Activated CD4-positive, alpha-beta memory T cell treated with anti-CD3 and anti-CD28 coated beads for 36 hours (primary cell): ENCODE measurements at places on chromosomes 5 and 9.

GRCh38 chr5:138102454-138103318 lies 18.9 kb downstream of the WNT8A start:
- no peak for DNase-seq

DNA sequence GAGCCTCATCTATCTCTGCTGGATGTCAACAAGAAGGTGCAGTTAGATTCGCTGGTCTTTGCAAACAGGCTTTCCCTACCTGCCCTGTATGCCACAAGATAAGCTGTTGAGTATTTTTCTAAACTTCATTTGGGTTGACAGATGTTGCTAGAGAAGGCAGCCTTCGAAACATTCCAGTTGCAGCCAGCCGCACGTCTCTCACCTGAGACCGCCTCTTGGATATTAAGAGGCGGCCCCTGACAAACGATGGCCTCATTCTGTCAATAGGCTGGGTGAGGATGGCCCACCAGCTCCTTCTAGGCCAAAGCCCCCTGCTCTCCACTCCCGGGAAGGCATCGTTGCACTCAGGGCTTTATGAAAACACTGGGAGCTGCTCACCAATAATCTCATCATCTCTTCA lies 181.6 kb downstream of the DAB2IP start:
- no peak for DNase-seq

DNA sequence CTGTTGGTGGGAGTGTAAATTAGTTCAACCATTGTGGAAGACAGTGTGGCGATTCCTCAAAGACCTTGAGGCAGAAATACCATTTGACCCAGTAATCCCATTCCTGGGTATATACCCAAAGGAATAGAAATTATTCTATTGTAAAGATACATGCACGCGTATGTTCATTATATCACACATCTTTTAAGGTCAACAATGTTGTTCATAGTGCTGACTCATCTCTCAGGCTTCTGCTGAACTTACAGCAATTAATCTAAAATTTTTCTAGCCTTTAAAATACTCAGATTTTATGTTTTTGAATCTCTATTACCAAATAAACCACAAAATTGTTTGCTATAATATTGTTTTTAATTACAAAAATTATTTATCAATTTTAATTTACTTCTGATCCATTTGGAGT lies 38.8 kb upstream of the ZNF618 start:
- no peak for DNase-seq

DNA sequence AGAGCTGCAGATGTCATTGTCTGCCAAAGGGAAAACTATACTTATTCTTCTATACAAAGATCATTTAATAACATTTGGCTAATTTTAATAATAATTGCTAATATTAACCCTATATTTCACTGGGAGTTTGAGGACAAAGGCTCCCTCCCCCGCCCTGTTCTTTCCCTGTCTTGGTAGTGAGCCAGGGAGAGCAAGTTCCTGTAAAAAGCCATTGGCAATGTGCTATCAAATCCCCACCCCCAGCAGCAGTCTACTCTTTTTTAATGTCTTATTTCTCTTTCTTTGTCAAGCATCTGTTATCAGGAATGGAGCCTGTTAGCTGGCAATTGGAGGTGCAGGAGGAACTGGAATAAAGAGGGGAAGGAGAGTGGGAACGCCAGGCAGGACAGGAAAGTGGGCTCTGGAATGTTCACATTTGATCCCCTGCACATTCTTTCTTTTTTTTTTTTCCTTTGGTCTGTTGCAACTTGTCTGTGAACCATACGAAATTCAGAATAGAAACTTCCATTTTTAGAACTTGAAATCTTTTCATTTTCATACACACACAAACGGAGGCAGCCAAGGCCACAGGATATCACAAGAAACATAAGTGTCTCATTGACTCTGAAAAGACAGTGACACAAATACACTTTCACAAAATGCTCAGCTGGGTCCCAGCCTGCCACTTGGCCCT lies 664.8 kb upstream of the ZNF608 start:
- no peak for DNase-seq

DNA sequence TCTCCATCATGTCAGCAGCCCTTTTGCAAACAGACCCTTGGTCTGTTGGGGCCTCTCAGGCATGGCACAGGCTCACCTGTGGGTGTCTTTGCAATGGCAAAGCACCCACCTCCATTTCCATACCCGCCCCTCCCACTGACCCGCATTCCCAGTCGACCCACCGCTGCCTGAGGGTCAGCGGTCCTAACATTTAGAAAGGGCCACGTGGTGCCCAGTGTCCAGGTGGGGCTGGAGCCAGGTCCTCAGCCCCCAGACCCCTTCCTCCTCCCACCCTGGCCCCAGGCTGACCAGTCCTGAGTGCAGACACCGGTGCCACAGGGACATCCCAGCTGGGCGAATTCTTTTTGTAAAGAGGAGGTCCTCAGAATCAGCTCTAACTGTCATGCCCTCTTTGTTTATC lies 43.3 kb upstream of the CEP72 start:
- DNase-seq: peak; percentile 3

DNA sequence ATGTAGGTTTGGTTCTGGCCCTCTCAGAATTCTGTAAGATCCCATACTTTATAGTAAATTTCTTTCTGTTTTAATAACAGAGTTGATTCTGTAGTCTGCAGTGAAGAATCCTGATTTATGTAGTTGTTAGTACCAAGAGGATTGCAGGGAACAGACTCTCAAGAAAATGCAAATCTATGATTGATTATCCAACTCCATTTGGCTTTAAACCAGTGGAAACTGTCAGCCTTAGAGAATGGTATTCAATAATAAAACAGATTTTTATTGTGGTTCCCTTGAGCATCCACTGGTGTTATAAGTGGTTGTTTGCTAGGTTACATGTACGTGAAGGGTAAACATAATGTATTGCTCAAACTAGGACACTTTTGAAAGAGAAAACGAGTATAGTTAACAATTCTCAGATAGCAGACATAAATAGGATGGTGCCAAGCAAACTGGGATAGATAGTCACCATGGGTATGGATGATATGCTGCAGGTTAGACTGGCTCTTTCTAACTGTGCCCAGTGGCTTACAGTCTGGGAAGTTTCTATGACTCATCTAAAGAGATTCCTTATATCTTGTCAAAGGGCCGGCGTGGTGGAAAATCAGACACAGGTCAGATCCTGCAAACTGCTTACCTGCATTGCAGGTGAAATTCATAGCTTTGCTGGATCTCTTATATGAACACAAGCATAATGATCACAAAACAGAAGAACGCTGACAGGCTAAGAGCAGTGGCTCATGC lies 41.7 kb upstream of the RPS23 start:
- no peak for DNase-seq

- DNase-seq: no peak
Observed at GRCh38 chr9:129505270-129505902, 115.5 kb downstream of the C9orf50 start.

- DNase-seq: no peak
Observed at GRCh38 chr5:58239045-58239444, 220.8 kb downstream of the PLK2 start.

DNA sequence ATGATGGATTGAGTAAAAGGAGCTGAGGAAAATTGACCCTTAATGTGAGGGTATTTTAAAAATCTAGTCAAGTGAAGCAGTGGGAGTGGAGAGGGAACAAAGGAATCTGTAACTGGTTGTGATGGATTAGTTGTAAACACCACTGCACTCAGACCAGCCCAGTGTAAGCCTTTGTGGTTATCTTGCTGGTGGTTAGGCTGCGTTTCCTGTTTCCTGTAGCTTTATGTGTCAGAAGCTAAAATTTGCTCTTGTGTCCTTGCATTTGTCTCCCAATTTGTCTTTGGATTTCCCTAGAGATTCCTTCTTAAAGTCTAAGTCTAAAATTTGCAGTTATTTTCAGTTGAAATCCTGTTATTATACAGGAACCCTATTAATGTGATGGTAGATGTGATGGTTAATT lies 6.3 kb downstream of the IFNA21 start:
- DNase-seq: peak; percentile 48

DNA sequence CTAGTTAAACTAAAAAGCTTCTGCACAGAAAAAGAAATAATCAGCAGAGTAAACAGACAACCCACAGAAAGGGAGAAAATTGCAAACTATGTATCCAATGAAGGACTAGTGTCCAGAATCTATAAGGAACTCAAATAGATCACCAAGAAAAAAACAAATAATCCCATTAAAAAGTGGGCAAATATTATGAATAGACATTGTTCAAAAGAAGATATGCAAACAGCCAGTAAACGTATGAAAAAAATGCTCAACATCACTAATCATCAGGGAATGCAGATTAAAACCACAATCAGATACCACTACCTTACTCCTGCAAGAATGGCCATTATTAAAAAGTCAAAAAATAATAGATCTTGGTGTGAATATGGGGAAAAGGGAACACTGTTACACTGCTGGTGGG lies 119.9 kb downstream of the FRMD3 start:
- DNase-seq: no peak

DNA sequence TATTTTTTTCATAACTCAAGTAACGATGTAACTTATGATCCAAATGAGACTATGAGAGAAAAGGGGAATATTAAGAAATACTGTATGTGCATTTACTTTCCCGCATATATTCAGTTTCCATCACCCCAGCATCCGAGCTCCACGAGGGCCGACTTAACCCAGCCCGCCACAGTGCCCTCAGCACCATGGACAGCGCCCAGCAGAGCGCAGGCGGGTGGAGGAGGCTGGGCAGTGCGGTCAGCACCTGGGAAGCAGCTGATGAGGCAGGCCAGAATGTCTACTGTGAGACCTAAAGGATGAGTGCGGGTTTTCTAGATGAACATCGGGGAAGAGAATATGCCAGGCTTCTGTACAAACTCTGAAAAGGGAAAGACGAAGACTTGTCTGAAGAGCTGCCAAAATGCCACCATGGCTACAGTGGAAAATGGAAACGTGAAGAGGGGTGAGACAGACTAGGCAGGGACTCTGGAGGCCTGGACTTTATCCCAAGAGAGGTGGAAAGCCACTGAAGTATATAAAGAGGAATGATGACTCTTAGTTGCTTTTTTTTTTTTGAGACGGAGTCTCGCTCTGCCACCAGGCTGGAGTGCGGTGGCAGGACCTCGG lies 34.5 kb upstream of the MED27 start:
- peak; percentile 60 for DNase-seq

GRCh38 chr5:35044649-35045048 lies 3.1 kb downstream of the AGXT2 start:
- no peak for DNase-seq

- DNase-seq: no peak
Observed at GRCh38 chr9:12212860-12213259, 480.3 kb upstream of the TYRP1 start.

DNA sequence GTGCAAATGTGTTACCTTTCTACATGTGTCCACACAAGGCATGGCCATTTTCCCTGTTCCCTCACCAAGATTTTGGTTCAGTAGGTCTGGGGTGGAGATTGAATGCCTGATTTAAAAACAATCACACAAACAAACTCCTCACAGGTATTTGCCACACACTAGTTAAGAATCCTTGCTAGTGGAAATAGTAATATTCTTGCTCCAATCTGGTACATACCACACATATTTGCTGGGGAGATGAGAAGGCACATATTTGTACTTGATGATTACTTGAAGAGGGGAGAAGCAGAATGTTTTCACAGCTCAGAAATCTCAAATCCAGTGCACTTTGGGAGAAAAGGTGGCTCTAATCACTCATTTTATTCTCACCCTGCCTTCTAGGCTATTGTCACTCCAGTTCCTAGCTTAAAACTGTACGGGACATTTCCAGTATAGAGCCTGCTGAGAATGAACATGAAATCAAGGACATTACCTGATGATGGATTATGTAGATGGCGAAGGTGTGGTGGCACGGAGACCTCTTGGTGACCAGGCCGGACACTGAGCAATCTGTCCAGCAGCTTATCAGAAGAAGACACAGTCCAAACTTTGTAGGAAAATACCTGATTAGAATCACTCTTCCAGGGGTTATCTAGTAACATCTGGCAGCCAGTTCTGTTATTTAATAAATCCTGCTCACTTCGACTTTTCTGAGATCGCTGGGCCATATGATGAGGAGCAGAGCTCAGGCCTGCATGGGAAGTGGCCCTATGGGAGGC lies 116.1 kb upstream of the IL6ST start:
- DNase-seq: no peak

DNA sequence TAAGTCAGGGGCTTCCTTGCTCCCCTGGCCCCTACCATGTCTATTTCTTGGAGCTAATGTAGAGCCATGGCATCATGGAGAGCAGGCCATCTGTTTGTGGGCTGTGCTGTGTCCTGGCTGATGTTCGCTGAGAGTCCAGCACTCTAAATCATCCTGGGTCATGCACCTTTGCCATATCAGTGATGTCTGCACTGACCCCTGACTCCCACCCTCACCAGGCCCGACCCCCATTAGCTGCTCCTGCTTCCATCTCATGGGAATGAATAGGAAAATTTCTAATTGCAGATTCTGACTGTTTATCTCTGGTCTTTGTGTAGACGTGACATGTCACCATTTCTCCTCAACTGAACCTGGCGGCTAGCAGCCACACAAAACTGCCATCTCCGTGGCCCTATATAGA lies 236.9 kb downstream of the NSG2 start:
- DNase-seq: no peak

GRCh38 chr5:135230251-135230925 lies 168.6 kb downstream of the MACROH2A1 start:
- peak; percentile 20 for DNase-seq

DNA sequence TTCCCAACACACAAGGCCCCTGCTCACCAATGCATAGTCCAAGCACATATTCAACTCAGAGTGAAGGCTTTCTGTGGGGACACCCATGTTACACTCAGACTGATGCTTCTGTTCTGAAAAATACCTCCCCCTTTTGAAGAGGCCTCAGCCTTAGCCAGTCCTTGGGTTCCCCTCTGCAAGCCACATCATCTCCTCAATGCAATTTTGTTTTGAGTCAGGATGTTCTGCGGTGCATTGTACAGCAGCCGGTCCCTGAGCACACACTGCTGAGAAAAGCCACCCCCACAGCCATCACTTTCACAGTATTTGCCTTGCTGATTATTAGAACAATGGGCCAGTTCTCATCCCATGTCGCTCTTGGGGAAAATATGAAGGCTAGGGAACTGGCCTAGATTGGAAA lies 241.2 kb downstream of the FAM114A2 start:
- no peak for DNase-seq

DNA sequence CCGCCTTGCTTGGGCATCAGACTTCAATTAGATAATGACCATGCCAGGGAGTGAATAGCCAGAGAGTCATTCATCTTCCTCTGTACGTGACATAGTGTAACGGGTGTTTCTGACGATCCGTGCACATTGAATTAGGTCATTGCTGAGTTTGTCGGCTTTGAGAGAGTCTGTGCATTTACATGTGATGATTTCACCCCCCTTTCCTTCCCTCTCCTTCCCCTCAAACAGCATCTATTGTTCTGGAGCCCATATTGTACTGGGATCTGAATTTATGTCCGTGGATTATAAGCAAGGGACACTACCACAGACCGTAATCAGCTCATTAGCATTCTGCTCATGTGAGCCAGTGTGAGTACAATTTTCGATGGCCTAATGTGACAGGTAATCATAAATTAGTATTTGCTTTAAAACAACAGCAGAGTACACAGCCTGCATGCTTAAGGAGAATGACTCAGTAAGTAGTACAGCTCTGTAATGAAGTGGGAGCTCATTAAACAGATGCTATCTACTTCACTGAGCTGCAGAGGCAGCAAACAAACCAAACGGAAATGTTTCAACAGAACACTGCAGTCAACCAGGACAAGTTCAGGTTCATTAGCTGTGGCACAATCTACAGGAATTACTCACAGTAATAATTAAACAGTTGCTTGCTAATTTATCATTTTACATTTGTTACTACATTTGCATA lies 302.1 kb downstream of the CSNK1G3 start:
- no peak for DNase-seq
